ENCODE measurements at places on chromosomes 13 and 19. TPM values are rescaled to one million over a fixed set of nuclear protein-coding genes. Genes with fewer than 3 reads are reported as not detected.

ADAMTSL5 gene
- total RNA-seq: not detected

C13orf42 gene
- not detected for total RNA-seq

FKBP8 gene
- total RNA-seq: 150 TPM

SIGLEC9 gene
- total RNA-seq: not detected

ICAM1 gene
- total RNA-seq: 20.5 TPM

Measured in endothelial cell of umbilical vein (primary cell).